Liver (tissue), 10 donors: ENCODE measurements at places on chromosomes 3 and 15. TPM values are rescaled to one million over a fixed set of nuclear protein-coding genes. Genes with fewer than 3 reads are reported as not detected.
A peak's percentile ranks its signal among the peaks of the same experiment; 100 is the strongest.

TUSC7 gene
- not detected for polyA plus RNA-seq

- peaks cover 42% of the 10 kb centered on the region for H3K36me3 ChIP-seq
- no peak overlapping the region for H3K4me3 ChIP-seq
- H3K27ac ChIP-seq = no peak overlapping the region
- no peaks in the 10 kb centered on the region for H3K4me1 ChIP-seq
- no peak for DNase-seq
Observed at GRCh38 chr15:59223736-59224135, 17.1 kb downstream of the LDHAL6B start.

GRCh38 chr3:37688756-37689155 is 172.9 kb upstream of the CTDSPL start:
- H3K4me1 ChIP-seq = peaks cover 2% of the 10 kb centered on the region
- H3K27ac ChIP-seq = no peak overlapping the region
- DNase-seq = no peak
- no peak overlapping the region for H3K4me3 ChIP-seq

GRCh38 chr15:55552451-55552850 is 35.7 kb downstream of the PYGO1 start:
- no peak overlapping the region for H3K27ac ChIP-seq
- H3K4me3 ChIP-seq = no peak overlapping the region
- peaks cover 2% of the 10 kb centered on the region for H3K36me3 ChIP-seq
- H3K27me3 ChIP-seq = no peaks in the 10 kb centered on the region
- no peaks in the 10 kb centered on the region for H3K4me1 ChIP-seq

UROC1 gene
- 16.5 TPM for polyA plus RNA-seq

KNG1 gene
- polyA plus RNA-seq = 785 TPM

SLC28A2 gene
- polyA plus RNA-seq = not detected

DNA sequence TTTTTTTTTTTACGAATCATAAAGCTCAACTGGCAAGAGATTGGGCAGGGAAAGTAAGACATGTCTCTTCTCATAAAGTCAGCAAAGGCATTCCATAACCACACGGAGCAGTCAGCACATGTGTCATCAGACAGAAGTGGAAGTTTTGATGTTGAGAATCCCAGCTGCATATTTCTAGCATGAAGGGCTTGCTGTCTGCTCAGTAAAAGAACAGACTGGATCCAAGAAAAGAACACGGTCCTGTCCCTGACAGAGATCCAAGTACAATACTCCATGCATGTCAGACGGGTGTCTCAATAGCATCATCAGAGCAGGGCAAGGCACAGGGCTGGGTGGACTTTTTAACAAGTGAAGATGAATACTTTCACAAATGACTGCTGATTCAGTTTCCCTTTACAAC is 38.2 kb downstream of the ABI3BP start:
- no peak for DNase-seq
- H3K4me3 ChIP-seq = no peak overlapping the region
- H3K27me3 ChIP-seq = no peaks in the 10 kb centered on the region
- no peaks in the 10 kb centered on the region for H3K4me1 ChIP-seq

LRRC2 gene
- polyA plus RNA-seq = 1.9 TPM

GRM7 gene
- polyA plus RNA-seq = not detected

GRCh38 chr3:152269056-152269830 is 514 bp downstream of the MBNL1 start:
- peaks cover 18% of the 10 kb centered on the region for H3K4me1 ChIP-seq
- H3K27me3 ChIP-seq = no peaks in the 10 kb centered on the region
- peak overlapping the region; percentile 99 for H3K27ac ChIP-seq
- H3K36me3 ChIP-seq = no peaks in the 10 kb centered on the region
- no peak for DNase-seq
- H3K4me3 ChIP-seq = peak overlapping the region; percentile 88

TEX9 gene
- 0.48 TPM for polyA plus RNA-seq

GPR27 gene
- polyA plus RNA-seq = not detected

KBTBD8 gene
- polyA plus RNA-seq = 0.68 TPM

GRCh38 chr15:45346381-45346780 is 32.0 kb downstream of the GATM start:
- no peaks in the 10 kb centered on the region for H3K36me3 ChIP-seq
- H3K4me1 ChIP-seq = peaks cover 48% of the 10 kb centered on the region
- H3K27me3 ChIP-seq = no peaks in the 10 kb centered on the region
- H3K4me3 ChIP-seq = no peak overlapping the region
- no peak overlapping the region for H3K27ac ChIP-seq

SPATA16 gene
- polyA plus RNA-seq = not detected

DNA sequence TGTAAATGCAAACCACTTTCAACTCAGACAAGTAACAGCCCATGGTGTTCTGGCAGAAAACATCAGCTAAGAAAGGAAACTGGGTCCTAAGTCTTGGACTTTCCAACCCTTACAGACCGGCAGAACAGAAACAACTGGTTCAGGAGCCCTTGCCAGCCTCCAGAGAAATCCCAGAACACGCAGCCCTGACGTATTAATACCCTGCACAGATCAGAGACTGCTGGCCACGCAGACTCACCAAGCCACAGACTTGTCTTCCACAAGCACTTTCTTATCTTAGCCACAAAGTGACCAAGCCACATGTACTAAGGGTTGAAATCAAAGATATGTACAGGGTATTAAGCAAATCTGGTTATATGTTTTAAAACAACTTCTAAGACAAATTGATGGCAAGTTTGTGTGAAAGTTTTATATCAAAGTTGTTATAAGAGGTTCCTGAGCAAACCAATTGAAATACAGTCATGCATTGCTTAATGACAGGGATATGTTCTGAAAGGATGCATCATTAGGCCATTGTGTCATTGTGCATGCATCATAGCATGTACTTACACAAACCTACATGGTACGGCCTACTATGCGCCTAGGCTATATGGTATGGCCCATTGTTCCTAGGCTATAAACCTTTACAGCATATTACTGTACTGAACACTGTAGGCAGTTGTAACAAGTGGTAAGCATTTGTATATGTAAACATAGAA is 36.8 kb downstream of the BTD start:
- H3K36me3 ChIP-seq = peaks cover 10% of the 10 kb centered on the region
- no peaks in the 10 kb centered on the region for H3K27me3 ChIP-seq
- H3K4me3 ChIP-seq = no peak overlapping the region
- H3K4me1 ChIP-seq = peaks cover 12% of the 10 kb centered on the region
- no peak for DNase-seq
- H3K27ac ChIP-seq = no peak overlapping the region

DNA sequence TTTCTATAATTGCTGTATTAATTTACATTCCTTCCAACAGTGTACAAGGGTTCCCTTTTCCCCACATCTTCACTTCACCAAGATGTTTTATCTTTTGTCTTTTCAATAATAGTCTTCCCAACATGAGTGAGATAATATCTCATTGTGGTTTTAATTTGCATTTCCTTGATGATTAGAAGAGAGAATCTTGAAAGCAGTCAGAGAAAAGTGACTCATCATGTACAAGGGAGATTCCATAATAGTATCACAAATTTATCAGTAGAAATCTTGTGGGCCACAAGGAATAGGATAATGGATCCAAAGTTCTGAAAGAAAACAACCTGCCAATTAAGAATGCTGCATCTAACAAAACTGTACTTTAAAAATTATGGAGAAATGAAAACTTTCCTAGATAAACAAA is 189.3 kb downstream of the NECTIN3 start:
- H3K36me3 ChIP-seq = no peaks in the 10 kb centered on the region
- H3K4me3 ChIP-seq = no peak overlapping the region
- no peaks in the 10 kb centered on the region for H3K4me1 ChIP-seq
- no peak for DNase-seq
- H3K27ac ChIP-seq = no peak overlapping the region
- no peaks in the 10 kb centered on the region for H3K27me3 ChIP-seq

GRCh38 chr3:156135921-156136638 is 15.7 kb downstream of the KCNAB1 start:
- H3K4me3 ChIP-seq = no peak overlapping the region
- DNase-seq = no peak

- H3K36me3 ChIP-seq = no peaks in the 10 kb centered on the region
- no peak overlapping the region for H3K27ac ChIP-seq
- DNase-seq = no peak
- no peaks in the 10 kb centered on the region for H3K27me3 ChIP-seq
- H3K4me3 ChIP-seq = no peak overlapping the region
Observed at GRCh38 chr3:81741216-81741615, 20.2 kb downstream of the GBE1 start.

DNA sequence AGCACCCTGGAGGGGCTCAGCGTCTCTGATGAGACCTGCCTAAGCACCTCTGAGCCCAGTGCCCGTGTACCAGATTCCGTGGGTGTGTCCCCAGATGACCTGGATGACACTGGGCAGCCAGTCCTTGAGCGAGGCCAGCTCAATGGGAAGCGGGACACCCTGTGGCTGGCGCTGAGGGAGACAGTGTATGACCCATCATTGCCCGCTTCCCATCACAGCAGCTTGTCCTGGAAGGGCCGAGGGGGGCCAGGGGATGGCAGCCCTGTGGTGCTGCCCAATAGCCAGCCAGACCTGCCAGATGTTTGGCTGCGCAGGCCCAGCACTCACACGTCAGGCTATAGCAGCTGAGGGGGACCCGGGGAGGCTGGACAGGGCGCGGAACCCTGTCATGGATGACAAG is 12.0 kb downstream of the DISP2 start:
- H3K4me3 ChIP-seq = no peak overlapping the region
- no peak for DNase-seq
- no peak overlapping the region for H3K27ac ChIP-seq
- peaks cover 17% of the 10 kb centered on the region for H3K4me1 ChIP-seq
- no peaks in the 10 kb centered on the region for H3K27me3 ChIP-seq

DNA sequence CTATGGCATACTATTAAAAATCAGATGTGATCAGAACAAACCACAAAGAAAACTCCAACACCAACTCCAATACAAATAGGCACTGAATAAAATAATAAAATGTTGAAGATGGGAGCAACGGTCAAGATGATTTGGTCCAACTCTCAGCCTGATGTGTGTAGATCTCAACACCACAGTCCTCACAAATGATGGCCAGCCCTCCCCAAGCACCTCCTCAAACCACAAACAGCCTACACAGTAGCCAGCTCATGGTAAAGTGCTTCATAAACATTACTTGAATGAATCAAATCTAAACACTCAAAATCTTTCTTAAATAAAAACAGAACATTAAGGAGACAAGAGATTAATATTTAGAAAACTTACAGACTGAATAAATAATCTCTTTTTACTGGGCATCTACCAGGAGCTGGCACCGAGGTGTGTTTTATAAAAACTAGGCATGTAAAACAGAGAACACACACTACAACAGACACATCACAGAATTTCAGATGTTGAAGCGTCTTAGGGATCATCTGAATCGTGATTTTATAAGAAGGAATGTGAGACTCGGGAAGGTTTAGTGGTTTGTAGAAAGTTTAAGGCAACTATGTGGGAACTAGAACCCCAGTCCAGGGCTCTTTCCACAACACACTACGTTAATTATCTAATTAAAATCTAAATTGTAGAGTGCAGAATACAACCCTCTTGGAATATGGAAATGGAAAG is 102.4 kb downstream of the MYLK start:
- no peak overlapping the region for H3K27ac ChIP-seq
- no peak for DNase-seq
- no peaks in the 10 kb centered on the region for H3K27me3 ChIP-seq
- no peak overlapping the region for H3K4me3 ChIP-seq

P2RY12 gene
- polyA plus RNA-seq = 2.0 TPM

GRCh38 chr3:3560591-3561311 is 238.5 kb upstream of the LRRN1 start:
- no peaks in the 10 kb centered on the region for H3K4me1 ChIP-seq
- no peak overlapping the region for H3K4me3 ChIP-seq
- no peaks in the 10 kb centered on the region for H3K27me3 ChIP-seq
- H3K27ac ChIP-seq = no peak overlapping the region

DNA sequence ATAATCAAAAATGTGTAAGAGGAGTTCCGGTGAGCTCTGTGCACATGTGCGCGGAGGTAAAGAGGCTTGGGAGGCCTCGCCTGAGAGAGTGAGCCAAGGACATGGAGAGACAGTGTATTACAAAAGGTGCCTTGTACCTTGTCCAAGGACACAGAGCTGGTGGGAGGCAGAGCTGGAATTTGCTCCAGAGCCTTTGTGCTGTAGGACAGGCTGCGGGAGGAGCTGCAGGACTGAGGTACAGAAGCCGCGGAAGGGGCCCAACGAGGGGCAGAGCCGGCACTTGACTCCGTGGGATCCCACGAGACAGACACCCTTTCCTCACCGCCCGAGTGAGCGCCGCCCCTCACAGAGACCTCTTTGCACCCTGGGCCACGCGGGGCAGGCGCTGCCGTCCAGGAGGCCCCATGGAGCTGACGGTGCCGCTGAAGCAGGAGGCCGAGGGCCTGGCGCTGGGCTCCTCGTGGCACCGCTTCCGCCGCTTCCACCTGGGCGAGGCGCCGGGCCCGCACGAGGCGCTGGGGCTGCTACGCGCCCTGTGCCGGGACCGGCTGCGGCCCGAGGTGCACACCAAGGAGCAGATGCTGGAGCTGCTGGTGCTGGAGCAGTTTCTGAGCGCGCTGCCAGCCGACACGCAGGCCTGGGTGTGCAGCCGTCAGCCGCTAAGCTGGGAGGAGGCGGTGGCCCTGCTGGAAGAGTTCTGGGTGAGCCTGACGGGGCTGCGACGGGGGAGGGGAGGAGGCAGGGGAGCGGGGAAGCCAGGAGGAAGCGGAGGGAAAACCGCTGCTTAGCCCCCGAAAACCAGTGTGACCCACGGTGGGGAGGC is 68.7 kb downstream of the SLTM start:
- H3K27me3 ChIP-seq = no peaks in the 10 kb centered on the region
- H3K4me1 ChIP-seq = peaks cover 7% of the 10 kb centered on the region
- no peaks in the 10 kb centered on the region for H3K36me3 ChIP-seq
- H3K27ac ChIP-seq = peak overlapping the region; percentile 31
- DNase-seq = peak; percentile 43
- peak overlapping the region; percentile 47 for H3K4me3 ChIP-seq

SLC26A6 gene
- 4.4 TPM for polyA plus RNA-seq

ACTC1 gene
- not detected for polyA plus RNA-seq

GRCh38 chr3:190494907-190495306 is 19.0 kb upstream of the IL1RAP start:
- H3K36me3 ChIP-seq = no peaks in the 10 kb centered on the region
- no peak overlapping the region for H3K27ac ChIP-seq

ZNF106 gene
- polyA plus RNA-seq = 7.5 TPM

DNA sequence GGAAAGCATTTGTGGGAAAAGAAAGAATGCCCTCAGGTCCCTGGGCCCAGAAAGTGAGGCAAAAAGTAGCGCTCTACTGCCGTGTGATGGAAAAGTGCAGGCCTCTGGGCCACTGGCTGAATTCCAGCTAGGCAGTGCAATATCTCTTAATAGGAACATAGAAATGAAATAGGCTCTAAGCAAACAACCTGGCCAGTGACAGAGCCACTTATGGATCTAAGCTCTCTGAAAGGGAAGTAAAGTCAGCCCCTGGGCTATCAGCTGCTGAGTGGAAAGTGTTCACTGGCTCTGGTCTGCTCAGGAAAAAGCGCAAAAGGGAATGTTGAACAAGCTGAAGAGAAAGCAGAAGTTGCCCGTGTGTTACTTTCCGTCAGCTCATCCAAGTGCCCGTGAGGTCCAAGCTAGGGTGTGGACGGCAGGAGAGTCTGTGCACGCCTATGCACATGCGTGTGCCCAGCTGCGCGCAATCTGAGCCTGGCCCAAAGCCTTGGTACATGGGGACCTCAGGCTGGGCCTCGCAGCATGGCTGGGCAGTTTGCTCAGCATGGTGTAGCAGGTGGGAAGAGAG is 74.0 kb upstream of the RAD18 start:
- no peak for DNase-seq
- H3K4me3 ChIP-seq = no peak overlapping the region

GRCh38 chr15:99185414-99186130 is 63.8 kb downstream of the TTC23 start:
- H3K4me3 ChIP-seq = no peak overlapping the region
- H3K36me3 ChIP-seq = peaks cover 4% of the 10 kb centered on the region
- DNase-seq = no peak
- no peak overlapping the region for H3K27ac ChIP-seq

WDR72 gene
- polyA plus RNA-seq = 17.3 TPM
